Heart right ventricle (tissue), 16 donors: ENCODE measurements at places on chromosomes 7 and 10. TPM values are rescaled to one million over a fixed set of nuclear protein-coding genes. Genes with fewer than 3 reads are reported as not detected.
A peak's percentile ranks its signal among the peaks of the same experiment; 100 is the strongest.

DNA sequence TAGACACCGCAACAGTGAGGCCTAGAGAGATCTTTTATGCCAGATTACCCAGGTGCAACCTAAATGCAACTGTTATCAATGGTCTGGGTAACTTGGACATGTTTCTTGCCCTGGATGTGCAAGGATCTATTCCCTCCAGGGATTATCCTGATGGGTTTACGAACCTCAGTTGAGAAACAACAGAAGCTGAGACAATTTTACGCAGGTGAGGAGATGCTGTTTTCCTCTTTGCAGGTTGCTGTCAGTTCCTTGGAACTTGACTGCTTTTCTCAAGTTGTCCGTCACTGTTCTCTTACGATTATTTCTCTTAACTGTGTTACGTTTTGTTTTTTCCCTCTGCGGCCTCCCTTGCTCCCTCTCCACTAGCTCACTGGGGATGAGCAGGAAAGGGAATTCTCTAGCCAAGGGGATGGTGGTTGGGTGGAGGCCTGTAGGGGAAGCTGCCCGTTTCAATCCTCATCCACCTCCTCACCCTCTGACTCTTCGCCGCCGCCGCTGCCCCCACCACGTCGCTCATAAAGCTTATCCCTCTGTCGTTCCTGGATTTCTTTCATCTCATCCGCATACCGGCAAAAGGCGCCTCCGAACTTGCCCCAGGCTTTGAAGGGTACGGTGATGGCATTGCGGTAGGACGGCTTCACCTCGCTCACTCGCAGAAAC lies 1.2 kb downstream of the PURB start:
- DNase-seq, result no peak

DNA sequence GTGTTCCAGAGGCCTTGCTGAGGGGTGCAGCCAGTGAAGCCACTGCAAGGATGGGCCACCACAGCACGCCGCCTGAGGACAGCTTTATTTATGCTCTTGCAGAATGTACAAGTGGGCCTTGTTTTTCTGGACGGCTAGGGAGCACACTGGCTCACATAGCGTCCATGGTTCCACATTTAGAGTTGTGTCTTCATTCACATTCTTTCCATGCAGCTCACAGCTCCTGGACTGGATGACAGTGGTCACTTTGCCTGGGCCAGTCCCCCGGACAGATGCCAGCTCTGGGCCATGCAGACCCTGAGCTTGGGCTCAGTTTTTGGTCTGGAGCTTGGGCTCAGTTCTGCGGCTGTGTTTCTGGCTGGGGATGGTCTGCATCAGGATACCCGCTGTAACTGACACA lies 2.6 kb upstream of the C10orf71 start:
- no peak for DNase-seq

- DNase-seq, result no peak
Measured at GRCh38 chr10:100025576-100025975, 15.8 kb upstream of the DNMBP start.

DNA sequence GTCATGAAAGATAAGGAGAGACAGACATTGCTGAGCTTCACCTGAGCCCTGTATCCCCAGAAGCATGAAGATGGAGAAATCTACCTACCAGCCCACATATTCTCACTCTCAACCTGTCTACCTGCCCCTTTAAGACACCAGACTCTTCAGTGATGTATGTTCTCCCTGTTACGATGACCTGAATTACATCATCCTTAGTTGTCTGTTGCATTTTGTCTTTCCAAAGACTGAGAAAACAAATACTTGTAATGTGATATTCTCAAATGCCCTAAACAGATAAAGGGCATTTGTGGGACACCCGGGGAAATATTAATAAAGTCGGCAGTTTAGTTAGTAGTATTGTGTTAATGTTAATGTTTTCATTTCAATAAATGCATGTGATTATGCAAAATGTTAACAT lies 305.8 kb upstream of the IGFBP3 start:
- DNase-seq, result no peak

CPA5 gene
- not detected for polyA plus RNA-seq

CCDC146 gene
- 7.5 TPM for polyA plus RNA-seq

DNA sequence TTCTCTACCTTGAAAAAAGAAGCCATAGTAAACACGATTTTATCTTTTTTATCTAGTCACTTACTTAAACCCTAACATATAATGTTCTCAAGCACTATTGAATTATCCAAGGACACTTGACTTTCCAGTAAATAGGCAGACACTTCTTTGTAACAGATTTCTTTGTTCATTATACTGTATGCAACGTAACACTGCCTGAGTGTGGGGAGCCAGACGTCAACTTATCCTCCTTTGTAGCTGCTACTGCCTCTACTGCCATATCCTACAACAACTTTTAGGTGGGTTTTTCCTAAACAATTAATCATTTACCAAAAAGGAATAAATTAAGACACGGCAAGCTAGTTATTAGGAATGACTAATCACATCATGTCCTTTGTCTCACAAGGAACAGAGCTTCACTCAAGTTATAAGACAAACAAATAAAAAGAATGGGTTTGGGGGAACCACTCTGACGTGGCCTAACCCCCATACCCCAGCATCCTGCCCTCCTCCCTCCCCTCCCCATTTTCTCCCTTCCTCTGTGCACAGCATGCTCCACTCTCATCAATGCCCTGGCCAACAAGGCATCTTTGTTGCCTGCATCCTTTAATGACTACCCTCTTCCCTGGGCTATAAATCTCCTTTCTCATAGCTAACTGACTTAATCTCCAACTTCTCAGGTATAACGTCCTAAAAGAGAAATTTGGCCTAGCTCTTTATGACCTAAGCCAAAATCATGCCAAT lies 43.3 kb downstream of the DOCK4 start:
- no peak for DNase-seq

DNA sequence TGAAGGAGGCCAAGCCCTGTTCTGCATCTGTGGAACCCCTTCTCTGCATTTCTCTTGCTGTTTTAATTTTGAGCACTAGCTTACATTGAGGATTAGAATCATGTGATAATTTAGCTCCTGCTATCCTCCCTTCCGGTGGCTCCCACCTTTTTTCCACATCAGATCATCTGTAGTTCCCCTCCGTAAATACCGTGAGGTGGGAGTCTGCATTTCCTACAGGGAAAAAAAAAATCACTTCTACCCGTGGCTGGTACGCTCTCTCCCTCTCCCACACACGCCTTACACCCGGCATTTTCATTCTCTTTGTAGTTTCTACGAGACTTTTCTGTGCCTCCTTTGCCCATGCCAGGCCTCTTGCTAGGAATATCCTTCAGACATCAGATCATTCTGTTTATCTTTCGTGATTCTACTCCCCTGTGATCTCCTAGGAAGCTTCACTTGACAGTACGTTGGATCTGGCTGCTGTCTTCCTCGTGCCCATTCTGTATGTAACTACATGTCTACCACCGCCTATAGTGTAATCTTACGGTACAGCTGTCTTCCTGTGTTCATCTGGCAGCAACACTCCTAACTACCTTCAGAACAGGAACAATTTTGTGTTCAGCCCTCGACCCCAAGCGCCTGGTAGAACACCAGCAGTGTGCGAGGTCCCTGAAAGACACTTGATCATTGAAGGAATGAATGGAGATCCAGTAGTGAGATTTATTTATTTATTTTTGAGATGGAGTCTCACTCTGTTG lies 41.7 kb upstream of the OCM start:
- DNase-seq, result no peak

DNA sequence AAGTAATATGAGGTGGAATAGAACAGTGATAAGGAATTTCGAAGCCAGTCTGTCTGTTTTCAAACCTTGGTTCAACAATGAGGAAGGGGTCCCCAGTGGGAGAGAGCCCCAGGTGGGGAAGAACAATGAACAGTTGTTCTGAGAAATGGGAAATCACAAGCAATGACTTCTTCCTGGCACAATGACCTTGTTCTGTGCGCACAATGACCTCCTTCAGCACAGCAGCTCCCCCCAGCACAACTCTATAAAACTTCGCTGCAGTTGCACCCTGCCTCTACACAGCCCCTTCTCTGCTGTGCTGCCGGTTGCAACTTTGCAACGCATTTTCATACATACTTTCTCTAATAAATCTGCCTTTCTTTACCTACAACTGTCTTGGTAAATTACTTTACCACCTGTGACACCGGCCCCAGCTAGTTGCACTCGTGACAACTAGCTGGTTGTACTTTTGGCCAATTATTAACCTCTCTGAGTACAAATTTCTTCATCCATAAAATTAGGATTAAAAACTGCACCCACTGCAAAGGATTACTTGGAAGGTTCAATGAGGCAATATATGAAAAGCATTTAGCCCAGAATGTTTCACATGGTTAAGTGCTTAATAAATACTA lies 40.5 kb downstream of the ASB4 start:
- no peak for DNase-seq

CHN2 gene
- 15.7 TPM for polyA plus RNA-seq

HOXA13 gene
- polyA plus RNA-seq, result not detected

- no peak for DNase-seq
Measured at GRCh38 chr7:122438006-122438405, 133.5 kb upstream of the FEZF1 start.

AKR1B15 gene
- polyA plus RNA-seq, result not detected

- DNase-seq, result no peak
Measured at GRCh38 chr10:4333459-4333894, 492.5 kb upstream of the AKR1E2 start.

APBB1IP gene
- polyA plus RNA-seq, result 1.7 TPM

- no peak for DNase-seq
Measured at GRCh38 chr10:29714096-29714874, 79.5 kb upstream of the SVIL start.

- DNase-seq, result no peak
Measured at GRCh38 chr10:83122336-83122735, 1017.0 kb upstream of the GHITM start.

PON1 gene
- polyA plus RNA-seq, result 0.09 TPM

ZWINT gene
- polyA plus RNA-seq, result 1.1 TPM

RELN gene
- polyA plus RNA-seq, result 1.0 TPM

DNA sequence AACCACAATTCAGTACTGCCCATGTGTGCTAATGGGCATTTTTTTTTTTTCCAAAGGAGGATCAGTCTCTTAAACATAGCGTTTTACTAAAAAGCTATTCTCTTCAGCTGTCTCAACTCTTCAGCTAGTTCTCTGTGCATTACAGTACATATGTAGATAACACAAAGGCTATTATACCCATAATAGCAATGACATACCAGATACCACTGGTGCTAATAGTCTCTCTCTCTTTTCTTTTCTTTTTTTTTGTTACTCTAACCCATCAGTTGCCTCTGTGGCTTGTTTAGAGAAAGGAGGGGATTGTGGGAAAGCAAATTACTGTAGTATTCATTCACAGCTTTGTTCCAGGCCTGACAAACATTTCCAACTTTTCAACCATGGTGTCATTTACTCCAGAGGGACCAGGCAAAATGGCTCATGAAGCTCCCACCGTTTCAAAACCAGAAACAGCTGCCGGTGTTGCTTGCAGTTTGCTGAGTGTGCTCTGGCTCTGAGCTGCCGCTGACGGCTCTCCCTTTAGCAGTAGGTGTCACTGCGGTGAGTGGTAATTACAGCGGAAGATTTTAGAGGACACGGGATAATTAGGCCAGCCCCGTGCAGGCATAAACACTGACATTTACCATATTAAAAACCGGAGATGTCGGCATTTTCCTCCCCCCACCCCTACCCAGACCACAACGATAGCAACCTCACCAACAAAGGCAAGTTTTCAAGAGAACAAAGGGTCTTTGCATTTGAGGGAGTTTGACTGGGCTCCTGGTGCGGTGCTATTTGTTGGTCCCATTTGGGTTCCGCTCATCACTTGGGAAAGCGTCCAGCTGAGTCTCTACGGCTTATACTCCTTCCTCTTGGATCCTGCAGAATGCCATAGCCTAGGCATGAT lies 1005.5 kb downstream of the KCNMA1 start:
- DNase-seq, result peak; percentile 16

MYPN gene
- polyA plus RNA-seq, result 27.1 TPM

DNA sequence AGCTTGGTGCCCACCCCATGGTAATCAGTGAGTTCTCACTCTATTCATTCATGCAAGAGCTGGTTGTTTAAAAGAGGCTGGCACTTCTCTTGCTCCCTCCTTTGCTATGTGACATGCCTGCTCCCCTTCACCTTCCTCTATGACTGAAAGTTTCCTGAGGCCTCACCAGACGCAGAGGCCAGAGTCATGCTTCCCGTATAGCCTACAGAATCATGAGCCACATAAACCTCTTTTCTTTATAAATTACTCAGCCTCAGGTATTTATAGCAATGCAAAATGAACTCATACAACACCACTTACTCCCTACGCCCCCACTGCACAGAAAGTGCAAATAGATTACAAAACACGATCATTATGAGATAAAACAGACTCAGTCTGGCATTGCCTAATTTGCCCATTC lies 39.0 kb downstream of the SEC61G start:
- DNase-seq, result no peak
